ENCODE measurements at places on chromosomes 7 and 10. TPM values are rescaled to one million over a fixed set of nuclear protein-coding genes. Genes with fewer than 3 reads are reported as not detected.

Gene SEC31B
- 1.4 TPM for total RNA-seq

Gene MMP21
- 0.30 TPM for total RNA-seq

Gene USP6NL
- total RNA-seq, result 6.1 TPM

Gene NXPH1
- total RNA-seq, result not detected

Gene GFRA1
- total RNA-seq, result 0.35 TPM

Gene GHRHR
- not detected for total RNA-seq

Gene PRLHR
- total RNA-seq, result not detected

Gene CCDC172
- not detected for total RNA-seq

Gene TRPV5
- total RNA-seq, result not detected

Gene MORN4
- total RNA-seq, result 4.2 TPM

Gene VAX1
- total RNA-seq, result not detected

Gene OPN4
- not detected for total RNA-seq

Gene TMEM196
- not detected for total RNA-seq

Gene ZPBP
- not detected for total RNA-seq

Gene CCL26
- total RNA-seq, result 1.4 TPM

Gene GJC3
- not detected for total RNA-seq
